ENCODE measurements at places on chromosomes 6 and 20.
A peak's percentile ranks its signal among the peaks of the same experiment; 100 is the strongest.

DNA sequence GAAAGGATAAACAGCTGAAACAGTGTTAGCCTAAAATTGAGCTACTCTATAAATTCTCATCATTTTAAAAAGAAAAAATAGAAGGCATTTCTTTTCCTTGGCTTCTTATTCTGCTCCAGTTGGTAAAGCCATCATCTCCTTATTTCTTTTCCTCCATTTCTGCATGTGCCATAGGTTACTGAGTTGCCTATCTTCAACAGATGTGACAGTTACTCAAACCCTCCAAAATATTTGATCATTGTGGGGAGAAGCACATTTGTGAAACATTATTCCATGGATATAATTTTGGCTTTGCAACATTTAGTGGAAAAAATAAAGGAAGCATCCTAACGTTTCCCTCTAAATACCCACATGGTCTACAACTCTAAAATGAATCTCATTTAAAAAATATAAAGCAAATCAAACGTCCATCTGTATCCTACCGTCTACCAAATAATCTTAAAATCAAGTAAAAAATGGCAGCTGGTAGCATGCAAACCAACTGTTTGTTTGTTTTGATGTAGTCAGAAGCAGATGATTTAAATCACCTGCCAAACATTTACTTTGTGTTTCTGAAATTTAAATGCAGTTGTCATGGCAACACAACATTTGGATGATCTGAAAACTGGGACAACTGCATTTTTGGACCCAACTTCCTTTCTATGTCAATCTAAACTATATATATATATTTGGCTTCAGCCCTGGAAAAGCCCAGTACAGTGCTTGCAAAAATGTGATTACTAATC, 16.8 kb upstream of the SNX9 start:
- DNase-seq: no peak

DNA sequence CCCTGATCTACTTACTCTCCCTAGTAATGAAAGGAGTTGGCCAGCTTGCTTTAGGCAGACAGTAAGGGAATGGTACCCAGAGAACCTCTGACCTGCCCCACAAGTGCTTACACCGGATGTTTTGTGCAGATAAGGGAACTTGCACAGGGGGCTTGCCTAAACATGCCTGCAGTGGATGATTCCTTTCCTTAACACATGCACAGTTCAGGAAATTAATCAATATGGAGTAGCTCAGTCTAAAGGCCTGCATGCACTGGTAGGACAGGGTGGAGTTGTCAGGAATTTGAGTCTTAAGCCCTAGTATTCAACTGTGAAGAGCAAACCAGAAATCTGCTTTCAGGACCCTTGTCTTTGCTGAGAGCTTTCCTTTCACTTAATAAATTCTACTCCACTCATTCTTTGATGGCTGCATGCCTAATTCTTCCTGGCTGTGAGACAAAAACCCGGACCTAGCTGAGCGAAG, 3.9 kb upstream of the TRIM38 start:
- no peak for DNase-seq

DNA sequence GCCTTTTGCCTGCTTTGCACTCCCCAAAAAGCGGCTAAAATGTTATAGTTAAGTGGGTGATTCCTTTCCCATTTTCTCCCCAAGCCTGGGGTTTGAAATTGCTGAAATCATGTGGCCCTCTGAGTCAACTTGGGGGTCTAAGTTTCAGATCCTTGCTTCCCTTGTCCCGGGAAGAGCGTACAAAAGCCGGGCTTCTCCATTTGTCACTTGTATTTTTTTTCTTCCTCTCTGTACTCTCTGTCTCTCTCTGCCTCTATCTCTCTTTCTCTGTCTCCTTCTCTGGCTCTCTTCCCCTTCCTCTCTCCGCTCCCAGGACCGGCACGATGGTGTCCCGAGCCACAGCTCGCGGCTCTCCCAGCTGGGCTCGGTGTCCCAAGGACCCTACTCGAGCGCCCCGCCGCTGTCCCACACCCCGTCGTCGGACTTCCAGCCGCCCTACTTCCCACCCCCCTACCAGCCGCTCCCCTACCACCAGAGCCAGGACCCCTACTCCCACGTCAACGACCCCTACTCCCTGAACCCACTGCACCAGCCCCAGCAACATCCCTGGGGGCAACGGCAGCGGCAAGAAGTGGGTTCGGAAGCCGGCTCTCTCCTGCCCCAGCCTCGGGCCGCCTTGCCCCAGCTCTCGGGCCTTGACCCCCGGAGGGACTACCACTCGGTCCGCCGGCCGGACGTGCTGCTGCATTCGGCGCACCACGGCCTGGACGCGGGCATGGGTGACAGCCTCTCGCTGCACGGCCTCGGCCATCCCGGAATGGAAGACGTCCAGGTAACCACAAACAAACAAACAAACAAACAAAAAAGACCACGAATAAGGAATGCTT, 4.6 kb downstream of the TFAP2B start:
- no peak for DNase-seq

GRCh38 chr6:27830212-27830599, 82.0 kb downstream of the OR2B2 start:
- DNase-seq: no peak

- no peak for DNase-seq
Observed at GRCh38 chr6:75368151-75368779, 83.7 kb upstream of the TMEM30A start.

DNA sequence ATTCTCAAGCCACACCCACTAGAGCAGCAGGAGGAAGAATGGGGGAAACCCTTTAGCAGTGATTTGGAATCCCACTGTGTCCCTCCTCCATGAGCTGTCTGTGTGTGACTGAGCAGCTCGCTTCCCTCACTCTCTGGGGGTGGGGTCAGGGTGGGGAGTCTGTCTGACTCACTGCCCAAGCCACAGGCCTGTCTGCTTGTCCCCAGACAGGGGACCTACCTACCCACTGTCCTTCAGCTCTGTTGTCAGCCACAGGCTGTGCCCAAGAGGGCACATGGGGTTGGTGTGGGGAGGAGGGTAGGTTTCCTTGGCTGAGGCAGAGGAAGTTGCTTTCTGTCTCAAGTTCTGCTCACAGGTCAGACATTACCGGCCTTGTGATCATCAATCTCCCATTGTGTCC, 127.0 kb downstream of the MAFB start:
- no peak for DNase-seq

GRCh38 chr6:77456531-77457248, 6.6 kb downstream of the HTR1B start:
- no peak for DNase-seq

GRCh38 chr6:158253248-158253647, 59.0 kb upstream of the TULP4 start:
- no peak for DNase-seq

GRCh38 chr20:54140067-54140466, 33.7 kb downstream of the CYP24A1 start:
- no peak for DNase-seq

DNA sequence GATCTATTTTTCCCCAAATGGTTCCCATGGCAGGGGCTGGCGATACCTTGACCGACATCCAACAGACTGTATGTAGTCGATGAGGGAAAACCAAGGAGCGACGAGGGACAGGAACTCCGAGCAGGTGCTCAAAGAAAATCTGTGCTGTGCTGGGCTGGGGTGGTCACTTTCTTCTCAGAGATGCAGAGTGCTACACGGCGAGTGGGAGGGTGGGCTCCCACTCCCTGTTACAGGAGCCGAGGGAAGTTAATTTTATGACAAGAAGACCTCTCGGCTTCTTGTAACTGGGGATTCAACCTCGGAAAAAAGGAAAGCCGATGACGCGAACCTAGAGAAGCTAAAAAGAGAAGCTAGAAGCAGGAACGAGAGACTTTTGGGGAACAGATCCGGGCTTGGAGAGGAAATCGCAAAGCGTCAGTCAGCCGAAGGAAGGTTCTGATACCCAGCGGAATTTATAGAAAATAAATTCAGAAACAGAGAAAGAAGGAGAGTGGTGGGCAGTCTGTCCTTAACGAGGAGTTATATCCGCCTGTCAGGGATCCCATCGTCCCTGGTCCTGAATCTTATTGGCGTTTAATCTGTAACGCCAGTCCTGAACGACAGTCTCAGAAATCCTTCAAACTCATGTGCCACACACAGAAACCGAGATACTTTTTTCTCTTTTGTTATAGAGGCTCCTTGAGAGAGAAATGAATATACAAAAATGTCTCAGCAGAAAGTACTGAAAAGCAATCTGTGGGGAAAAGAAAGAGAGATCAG, 84.6 kb upstream of the ZNF322 start:
- DNase-seq: no peak

GRCh38 chr20:11086970-11087369, 413.2 kb upstream of the JAG1 start:
- no peak for DNase-seq

DNA sequence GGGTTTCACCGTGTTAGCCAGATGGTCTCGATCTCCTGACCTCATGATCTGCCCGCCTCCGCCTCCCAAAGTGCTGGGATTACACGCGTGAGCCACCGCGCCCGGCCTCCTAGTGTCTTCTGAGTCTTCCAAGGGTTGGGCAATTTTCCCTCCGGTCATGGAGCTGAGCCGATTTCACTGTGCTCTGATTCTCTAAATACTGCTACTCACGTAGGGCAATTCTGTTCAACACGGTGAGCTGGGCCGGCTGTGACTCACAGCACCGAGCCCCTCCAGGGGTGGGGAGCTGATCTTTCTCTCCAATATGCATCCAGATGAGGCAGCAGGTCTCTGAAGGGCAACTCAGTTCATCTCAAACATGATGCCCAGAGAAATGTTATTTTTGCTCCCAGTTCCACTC, 71.6 kb upstream of the CD93 start:
- no peak for DNase-seq

GRCh38 chr6:11243861-11244260, 11.4 kb upstream of the NEDD9 start:
- DNase-seq: no peak

GRCh38 chr6:36104836-36105235, 25.5 kb upstream of the MAPK13 start:
- DNase-seq: no peak

DNA sequence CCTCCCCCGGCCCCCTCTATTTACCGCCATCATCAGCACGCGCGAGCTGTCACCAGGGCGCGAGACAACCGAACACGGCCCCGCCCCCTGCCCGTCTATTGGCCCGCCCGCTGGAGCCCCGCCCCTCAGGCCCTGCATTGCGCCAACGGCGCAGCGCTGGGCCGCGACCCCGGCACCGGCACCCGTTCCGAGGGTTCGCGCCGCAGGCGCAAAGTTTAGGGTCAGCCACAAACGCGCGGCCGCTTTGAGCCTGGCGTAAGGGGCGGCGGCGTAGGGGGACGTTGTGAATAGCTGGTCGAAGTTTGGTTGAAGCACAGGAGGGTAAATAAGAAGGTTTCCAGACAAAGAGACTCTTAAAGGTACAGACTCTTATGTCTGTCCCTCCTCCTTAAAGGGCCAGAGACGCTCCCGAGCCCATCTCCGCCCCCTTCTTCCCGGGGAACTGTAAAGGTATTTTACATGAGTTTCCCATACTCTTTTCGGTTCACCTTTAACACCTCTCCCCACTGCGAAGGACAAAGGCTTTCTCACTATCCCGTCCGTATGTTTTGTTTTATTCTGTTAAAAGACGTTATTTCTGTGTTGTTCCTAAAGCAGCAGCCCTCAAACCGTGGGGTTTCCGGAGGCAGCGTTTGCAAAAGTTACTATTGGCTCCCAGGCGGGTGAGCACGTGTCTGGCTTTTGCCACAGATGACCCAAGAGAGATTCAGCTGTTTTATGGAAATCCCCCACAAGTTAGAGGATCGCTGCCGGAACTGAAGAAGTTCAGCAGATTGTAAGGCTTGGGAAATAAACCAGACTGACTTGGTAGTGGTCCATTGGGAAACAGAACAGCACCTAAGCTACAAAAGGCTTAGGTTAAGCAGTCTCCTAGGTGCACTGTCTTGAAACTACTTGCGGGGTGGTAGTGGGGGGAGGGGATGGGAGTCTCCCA, at the start of gene USP49:
TSS of gene USP49 (minus strand) at position 76 of the 934 bp plus-strand sequence. CDS start 88,392 bp downstream, outside the sequence.
- peak; percentile 86 for DNase-seq

- DNase-seq: no peak
Observed at GRCh38 chr20:13294522-13294921, 73.4 kb downstream of the ISM1 start.

DNA sequence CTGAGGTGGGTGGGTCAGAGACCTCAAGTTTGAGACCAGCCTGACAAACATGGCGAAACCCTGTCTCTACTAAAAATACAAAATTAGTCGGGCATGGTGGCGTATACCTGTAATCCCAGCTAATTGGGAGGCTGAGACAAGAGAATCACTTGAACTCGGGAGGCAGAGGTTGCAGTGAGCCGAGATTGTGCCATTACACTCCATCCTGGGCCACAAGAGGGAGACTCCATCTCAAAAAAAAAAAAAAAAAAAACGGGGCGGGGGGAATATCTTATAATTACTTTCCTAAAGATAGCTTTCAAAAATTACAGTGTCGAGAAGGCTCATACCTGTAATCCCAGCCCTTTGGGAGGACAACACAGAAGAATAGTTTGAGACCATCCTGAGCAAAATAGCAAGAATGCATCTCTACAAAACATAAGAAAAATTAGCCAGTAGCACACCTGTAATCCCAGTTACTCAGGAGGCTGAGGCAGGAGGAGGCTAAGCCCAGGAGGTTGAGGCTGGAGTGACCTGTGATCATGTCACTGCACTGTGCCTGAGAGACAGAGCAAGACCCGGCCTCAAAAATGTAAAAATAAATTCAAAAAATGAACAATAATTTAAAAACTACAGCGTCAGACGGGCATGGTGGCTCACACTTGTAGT, 25.8 kb downstream of the CBFA2T2 start:
- DNase-seq: no peak

DNA sequence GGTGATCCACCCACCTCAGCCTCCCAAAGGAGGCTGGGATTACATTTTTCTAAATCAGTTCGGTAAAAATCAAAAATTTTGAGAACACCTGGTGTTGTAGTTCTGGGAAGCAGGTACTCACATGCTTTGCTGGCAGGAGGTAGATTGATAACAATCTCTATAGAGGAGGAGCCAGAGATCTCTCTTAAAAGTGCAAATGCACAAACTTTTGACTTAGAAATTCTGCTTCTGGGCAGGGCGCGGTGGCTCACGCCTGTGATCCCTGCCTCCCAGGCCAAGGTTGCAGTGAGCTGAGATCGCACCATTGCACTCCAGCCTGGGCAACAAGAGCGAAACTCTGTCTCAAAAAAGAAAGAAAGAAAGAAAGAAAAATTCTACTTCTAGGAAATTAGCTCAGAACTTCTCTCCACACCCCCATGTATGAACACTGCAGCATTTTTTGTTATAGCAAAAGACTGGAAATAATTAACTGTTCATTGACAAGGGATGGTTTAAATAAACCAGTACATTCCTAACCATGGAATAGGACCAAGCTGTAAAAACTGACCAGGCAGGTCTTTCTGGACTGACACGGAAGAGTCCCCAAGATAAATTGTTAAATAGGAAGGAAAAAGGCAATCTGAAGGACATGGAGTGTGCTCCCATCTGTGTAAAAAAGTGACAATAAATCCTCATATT, 14.4 kb upstream of the TRIB3 start:
- no peak for DNase-seq

DNA sequence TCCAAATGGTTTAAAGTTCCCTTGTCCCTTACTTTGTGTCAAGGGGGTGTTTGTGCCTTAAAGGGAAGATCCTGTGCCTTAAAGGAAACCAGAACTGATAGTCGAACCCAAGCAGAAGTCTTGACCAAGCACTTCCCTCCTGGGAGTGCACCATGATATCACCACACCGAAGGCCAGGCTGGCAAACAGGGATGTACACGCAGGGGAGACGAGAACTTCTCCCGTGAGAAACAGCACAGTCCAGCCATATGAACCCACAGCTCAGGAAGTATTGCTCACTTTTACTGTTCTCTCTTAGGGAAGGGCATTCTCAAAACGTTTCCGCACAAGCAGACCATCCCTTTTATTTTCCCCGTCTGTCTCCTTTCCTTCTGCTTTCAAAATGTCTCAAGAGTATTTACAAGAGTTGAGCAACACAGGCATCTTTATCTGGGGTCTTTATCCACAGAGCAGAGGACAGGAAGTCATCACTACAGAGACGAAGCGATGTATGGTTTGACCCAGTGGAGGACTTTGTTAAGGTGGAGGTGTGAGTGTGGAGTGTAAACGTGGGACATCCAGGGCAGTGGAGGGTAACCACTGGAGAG, 12.8 kb upstream of the SERPINB1 start:
- no peak for DNase-seq

Measured in activated CD4-positive, alpha-beta T cell treated with anti-CD3 and anti-CD28 coated beads, Interleukin-2, amount 50 U/mL, for 24 hours (primary cell).